GOT3 (cell line): ENCODE measurements at places on chromosomes 12 and 14.

GRCh38 chr14:77026166-77026929 lies 2.2 kb downstream of the IRF2BPL start:
- DNase-seq, result no peak

- no peak for DNase-seq
Observed at GRCh38 chr12:86275356-86275755, 19.2 kb upstream of the MGAT4C start.

DNA sequence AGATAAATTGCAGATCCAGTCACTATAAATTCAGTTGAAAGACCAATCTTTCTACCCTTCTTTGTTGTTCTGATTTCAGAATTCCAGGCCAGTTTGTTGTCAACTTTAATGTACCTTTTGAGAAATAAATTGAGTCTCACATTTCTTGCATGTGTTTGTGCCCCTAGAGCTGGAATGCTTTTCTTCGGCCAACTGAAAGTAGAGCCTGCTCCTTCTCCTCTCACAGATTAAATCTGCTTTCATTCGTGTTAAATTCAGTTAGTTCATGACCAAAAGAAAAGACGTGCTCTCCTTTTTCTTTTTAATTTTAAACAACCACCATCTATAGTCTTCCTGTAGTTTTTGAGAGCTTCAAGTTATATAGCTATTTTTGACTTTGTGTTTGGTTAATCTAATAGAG lies 22.9 kb downstream of the SOCS2 start:
- DNase-seq, result no peak

DNA sequence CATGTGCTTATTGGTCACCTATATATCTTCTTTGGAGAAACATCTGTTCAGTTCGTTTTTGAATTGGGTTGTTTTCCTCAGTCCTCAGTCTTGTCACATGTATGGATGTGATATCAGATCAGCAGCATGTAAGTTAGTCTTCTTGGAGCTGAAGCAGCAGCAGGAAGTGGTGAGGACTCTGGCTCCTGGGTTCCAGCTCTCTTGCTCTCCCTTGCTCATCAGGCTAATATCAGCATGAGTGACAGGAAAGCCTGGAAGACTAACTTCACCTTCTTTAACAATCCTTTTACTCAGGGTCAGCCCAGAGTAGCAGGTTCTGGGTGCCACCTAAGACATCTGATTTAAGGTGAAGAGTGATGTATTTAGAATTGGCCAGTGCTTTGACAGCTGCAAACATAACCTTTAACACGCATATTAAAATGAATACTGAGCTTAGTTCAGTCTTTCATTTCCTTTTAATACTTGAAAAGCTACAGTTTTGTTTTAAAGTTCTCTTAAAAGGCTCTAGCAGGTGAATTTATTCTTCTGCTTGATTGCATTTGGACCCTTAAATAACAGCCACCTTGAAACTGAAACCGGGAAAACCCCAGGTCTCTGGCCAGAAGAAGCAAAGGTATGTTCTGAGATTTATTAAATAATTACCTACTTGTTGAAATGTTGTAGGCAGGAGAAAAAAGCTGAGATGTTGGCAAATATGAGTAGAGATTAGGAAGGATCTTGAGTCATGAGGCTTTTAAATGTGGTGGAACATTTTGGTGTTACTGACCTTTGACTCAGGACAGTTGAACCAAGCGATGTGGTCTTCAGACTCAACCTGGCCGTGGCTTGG lies 54.3 kb downstream of the DRAM1 start:
- no peak for DNase-seq

GRCh38 chr14:90599339-90599738 lies 202.5 kb downstream of the CALM1 start:
- no peak for DNase-seq

GRCh38 chr14:41597647-41598046 lies 9.0 kb upstream of the LRFN5 start:
- no peak for DNase-seq

- no peak for DNase-seq
Observed at GRCh38 chr14:103279142-103280025, 54.7 kb upstream of the EIF5 start.

- DNase-seq, result no peak
Observed at GRCh38 chr12:1501695-1502378, 92.5 kb downstream of the FBXL14 start.

GRCh38 chr12:124432376-124432775 lies 135.0 kb downstream of the NCOR2 start:
- DNase-seq, result no peak

DNA sequence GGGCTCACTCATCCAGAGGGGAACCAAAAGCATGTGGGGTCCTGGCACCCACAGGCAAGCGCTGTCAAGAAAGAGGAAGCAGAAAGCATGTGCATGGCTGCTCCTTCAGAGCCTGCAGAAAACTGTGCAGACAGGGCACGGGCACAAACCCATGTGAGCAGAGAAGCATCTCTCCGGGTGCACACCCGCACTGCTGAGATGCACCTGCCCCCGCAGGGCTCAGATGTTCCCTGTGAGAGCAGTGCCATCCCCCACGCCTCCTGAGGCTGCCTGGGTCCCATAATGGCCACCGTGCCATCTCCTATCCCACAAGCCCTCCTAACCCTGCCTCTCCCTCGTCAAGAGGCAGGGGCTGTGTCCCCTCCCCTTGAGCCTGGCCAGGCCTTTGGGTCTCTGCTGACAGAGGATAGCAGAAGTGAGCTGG lies 32.3 kb upstream of the INF2 start:
- DNase-seq, result no peak

GRCh38 chr12:106223485-106224354 lies 24.1 kb downstream of the CKAP4 start:
- no peak for DNase-seq

DNA sequence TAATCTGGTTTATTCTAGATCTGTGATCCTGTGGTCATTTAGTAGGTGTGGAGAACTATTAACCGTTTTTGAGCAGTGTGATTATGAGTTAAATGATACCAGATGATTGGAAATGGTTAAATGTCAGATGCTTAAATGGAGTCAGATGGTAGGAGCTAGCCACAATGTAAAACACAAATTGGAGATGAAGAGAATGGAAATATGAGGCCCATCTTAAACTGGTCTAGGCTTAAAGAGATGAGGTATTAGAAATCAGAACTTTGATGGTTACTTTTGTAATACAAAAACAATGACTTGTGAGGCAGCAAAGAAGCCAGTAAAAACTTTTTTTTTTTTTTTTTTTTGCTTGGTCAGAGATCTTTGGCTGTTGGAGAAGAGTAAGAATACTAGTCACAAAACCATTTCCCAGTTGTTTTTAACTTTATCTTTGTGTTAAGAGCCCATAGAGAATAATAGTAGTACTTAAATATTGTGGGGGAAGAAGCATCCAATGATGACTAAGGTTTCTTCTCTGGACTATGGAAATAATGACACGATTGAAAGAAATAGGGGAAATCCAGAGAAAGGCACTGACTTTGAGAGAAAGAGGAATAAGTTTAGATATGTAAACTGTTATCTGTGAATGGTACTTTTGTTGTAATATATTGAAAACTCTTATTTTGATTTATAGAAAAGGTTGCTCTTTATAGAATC lies 95.9 kb downstream of the WNK1 start:
- DNase-seq, result no peak

DNA sequence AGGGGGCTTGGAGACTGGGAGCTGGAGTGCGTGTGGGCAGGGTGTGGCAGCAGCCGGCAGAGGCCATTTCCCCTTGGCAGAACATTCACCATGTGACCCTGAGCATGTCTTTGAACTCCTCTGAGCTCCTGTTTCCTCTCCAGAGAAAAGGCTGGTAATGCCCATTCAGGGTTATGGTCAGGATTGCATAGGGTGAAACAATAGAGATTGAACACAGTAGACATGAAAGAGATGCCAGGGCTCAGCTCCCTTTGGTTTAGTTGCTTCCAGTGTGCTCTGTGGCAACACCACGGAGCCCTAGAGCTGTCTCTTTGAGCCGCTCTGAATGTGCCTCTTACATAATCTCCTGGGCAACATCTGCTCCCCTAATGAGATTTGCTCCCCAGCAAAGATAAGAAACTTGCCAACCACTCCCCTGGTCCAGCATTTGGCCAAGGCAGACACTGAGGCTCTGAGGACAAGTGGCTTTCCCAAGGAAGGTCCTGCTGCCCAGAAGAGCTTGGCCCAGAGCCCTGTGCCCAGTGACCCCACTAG lies 4.6 kb downstream of the IFI27 start:
- no peak for DNase-seq

DNA sequence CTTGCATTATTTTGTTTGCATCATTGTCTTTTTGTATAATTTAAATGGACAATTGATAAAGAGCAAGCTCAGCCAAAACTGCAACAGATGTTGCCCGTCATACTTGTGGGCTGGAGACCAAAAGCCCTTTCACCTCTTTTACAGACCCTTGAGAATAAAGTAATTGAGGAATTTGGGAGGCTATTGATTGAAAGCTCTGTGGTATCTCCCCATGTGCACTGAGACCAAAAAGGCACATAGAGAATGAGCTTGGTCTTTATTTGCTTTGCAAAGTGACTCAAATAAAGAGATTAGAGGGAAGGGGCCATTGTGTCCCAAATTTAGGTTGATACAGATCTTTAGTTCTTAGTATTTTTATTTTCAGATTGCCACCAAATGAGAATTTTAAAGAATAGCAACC lies 617.6 kb downstream of the TRHDE start:
- no peak for DNase-seq

DNA sequence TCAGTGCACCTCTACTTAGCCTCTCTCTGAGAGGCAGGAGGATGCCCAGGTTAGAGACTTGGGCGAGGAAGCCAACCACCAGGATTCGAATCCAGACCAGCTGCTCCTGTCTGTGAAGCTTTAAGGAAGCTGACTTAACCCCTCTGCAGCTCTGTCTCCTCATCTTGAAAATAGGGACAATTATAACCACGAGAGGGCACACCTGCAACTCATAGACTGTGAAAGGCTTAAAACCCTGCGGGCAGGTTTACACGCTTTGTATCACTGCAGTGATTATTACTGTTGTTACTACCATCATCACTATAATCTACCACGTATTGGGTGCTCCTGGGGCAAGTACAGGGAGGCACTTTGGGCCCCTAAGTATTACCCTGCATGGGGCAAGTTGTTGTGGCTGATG lies 379.8 kb downstream of the VRK1 start:
- DNase-seq, result no peak

- no peak for DNase-seq
Observed at GRCh38 chr12:112638420-112638819, 153.1 kb upstream of the RPH3A start.

GRCh38 chr12:6312529-6313325 lies 2.2 kb downstream of the PLEKHG6 start:
- no peak for DNase-seq

GRCh38 chr14:58749066-58749669 lies 111.4 kb downstream of the DACT1 start:
- DNase-seq, result peak; percentile 3

- DNase-seq, result no peak
Observed at GRCh38 chr14:74786796-74787315, 23.7 kb downstream of the YLPM1 start.

GRCh38 chr12:107512391-107512790 lies 173.2 kb upstream of the PWP1 start:
- no peak for DNase-seq

GRCh38 chr12:33116284-33116683 lies 219.7 kb upstream of the PKP2 start:
- no peak for DNase-seq

- DNase-seq, result no peak
Observed at GRCh38 chr12:162467-163307, 51.3 kb downstream of the SLC6A12 start.

- DNase-seq, result no peak
Observed at GRCh38 chr14:98187281-98187680, 1084.7 kb downstream of the BCL11B start.
